Activated CD8-positive, alpha-beta memory T cell treated with anti-CD3 and anti-CD28 coated beads, Interleukin-2, amount 10 ng/mL, durations not matched to agents 7 days and 5 days (primary cell): ENCODE measurements at places on chromosomes 1 and 21. TPM values are rescaled to one million over a fixed set of nuclear protein-coding genes. Genes with fewer than 3 reads are reported as not detected.

DNA sequence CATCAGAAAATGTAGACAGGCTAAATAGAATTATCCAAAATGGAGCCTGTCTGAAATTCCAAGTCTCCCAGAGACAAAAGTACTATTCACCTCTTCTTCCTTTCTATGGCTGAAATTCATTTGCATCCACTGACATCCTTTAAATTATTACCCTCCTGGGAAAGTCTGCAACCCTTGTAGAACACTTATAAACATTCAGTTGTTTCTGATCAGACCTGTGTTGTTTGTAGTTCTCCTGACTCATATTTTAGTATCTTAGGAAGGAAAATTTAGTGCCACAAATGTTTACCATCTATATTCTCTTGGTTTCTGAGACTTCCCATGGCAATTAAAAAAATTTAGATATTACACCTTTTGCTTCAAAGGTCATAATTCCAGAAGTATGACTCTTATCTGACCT lies 69.6 kb upstream of the C1orf105 start:
- peaks cover 21% of the 10 kb centered on the region for H3K4me1 ChIP-seq
- no peak overlapping the region for H3K27ac ChIP-seq
- peaks cover 25% of the 10 kb centered on the region for H3K36me3 ChIP-seq

DNA sequence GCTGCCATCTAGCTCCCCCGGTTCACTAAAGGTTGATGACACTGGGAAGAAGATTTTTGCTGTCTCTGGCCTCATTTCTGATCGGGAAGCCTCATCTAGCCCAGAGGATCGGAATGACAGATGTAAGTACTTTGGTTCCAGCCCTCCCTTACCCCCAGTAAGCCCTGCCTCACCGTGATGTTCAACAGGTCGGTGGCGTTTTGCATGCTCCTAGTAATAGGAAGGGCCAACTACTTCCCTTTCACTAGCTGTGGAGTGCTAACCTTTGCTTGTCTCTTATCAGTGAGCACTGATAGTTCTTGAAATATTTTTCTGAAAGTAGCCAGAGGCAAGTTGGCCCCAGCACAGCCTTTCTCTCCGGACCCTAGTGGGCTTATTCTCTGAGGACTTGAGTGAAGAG lies 7.5 kb downstream of the RNF220 start:
- no peak overlapping the region for H3K27ac ChIP-seq
- peaks cover 14% of the 10 kb centered on the region for H3K4me1 ChIP-seq
- H3K36me3 ChIP-seq, result no peaks in the 10 kb centered on the region
- no peak overlapping the region for H3K4me3 ChIP-seq
- H3K27me3 ChIP-seq, result peaks cover 21% of the 10 kb centered on the region
- DNase-seq, result no peak

- no peak for DNase-seq
- no peak overlapping the region for H3K4me3 ChIP-seq
- no peaks in the 10 kb centered on the region for H3K27me3 ChIP-seq
- no peaks in the 10 kb centered on the region for H3K36me3 ChIP-seq
- no peak overlapping the region for H3K27ac ChIP-seq
Observed at GRCh38 chr1:234561319-234561718, 48.7 kb downstream of the IRF2BP2 start.

DNA sequence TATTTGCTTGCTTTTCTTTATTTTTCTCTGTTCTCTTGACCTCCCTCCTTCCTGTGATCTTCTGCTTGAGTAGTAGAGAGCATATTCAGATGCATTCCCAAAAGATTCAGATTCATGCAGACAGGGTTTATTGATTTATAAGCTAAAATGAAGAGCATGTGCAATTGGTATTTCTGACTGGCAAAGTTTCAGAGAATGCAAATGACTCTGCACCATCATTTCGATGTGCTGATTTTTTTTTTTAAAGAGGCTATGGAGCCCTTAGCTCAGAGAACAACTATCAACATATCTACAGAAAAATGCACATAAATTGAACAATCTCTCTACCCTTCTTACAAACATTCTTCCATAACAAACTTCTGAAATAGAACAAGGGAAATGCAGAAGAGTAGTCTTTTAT lies 312.0 kb downstream of the VAV3 start:
- H3K36me3 ChIP-seq, result no peaks in the 10 kb centered on the region
- no peak overlapping the region for H3K27ac ChIP-seq
- H3K4me1 ChIP-seq, result no peaks in the 10 kb centered on the region
- no peak for DNase-seq

DNA sequence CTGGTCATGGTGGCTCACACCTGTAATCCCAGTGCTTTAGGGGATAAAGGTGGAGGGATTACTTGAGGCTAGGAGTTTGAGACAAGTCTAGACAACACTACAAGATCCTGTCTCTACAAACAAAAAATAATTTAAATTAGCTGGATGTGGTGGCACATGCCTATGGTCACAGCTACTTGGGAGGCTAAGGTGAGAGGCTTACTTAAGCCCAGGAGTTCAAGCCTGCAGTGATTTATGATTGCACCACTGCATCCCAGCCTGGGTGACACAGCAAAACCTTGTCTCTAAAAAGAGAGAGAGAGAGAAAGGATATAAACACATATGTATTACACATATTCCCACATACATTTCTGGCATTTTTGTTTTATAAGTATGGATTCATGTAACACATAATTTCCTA lies 325.2 kb downstream of the DUSP10 start:
- DNase-seq, result no peak
- H3K27ac ChIP-seq, result no peak overlapping the region
- no peaks in the 10 kb centered on the region for H3K4me1 ChIP-seq
- H3K4me3 ChIP-seq, result no peak overlapping the region

DNA sequence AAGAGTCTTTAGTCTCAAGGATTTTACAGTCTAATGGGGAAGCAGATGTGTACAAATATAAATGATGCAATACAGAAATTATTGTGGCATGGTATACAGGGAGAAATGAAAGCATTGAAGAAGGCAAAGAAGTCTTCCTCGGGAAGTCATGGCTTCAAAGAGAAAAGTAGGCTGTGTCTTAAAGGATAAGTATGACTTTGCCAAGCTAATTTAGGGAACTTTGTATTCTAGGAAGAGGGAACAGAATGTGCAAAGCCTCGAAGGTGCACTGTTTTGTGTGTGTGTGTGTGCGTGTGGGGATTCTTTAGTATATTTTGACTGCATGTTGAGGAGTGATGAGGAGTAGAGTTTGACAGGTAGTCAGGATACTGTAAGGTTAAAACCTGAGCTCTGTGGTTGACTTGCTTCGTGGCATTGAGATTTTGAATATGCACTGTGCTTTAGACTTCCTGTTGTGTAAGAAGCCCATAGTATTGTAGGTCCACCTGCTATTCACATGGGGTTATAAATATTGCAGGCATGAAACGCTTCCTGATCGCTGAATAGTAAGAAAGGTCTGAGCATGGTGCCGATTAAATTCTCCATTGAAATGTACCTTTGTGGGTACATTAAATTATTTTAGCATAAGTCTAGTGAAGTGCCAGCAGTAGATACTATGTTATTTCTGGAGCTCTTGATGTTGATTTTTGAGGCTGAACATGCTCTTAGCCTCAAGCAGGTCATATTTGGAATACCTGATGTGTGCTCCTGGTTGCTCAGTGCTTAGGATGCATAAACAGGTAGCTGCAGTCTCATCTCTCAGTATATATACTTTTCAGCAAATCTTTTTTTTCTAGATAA lies 8.0 kb downstream of the SMAP2 start:
- H3K4me3 ChIP-seq, result peak overlapping the region; percentile 70
- peaks cover 42% of the 10 kb centered on the region for H3K36me3 ChIP-seq
- peaks cover 91% of the 10 kb centered on the region for H3K4me1 ChIP-seq
- H3K27ac ChIP-seq, result peak overlapping the region; percentile 98
- no peaks in the 10 kb centered on the region for H3K27me3 ChIP-seq

GRCh38 chr1:91835087-91835521 lies 50.8 kb downstream of the TGFBR3 start:
- no peak overlapping the region for H3K4me3 ChIP-seq
- H3K4me1 ChIP-seq, result peaks cover 11% of the 10 kb centered on the region
- no peak overlapping the region for H3K27ac ChIP-seq
- no peak for DNase-seq
- no peaks in the 10 kb centered on the region for H3K27me3 ChIP-seq
- no peaks in the 10 kb centered on the region for H3K36me3 ChIP-seq

Gene RNF186
- not detected for total RNA-seq

GRCh38 chr1:67135354-67135753 lies 584 bp upstream of the C1orf141 start:
- H3K4me1 ChIP-seq, result peaks cover 6% of the 10 kb centered on the region
- no peak for DNase-seq
- H3K27me3 ChIP-seq, result peaks cover 15% of the 10 kb centered on the region
- no peak overlapping the region for H3K27ac ChIP-seq

- H3K27ac ChIP-seq, result no peak overlapping the region
- H3K4me3 ChIP-seq, result no peak overlapping the region
- H3K4me1 ChIP-seq, result no peaks in the 10 kb centered on the region
- H3K27me3 ChIP-seq, result peaks cover 8% of the 10 kb centered on the region
- H3K36me3 ChIP-seq, result no peaks in the 10 kb centered on the region
- no peak for DNase-seq
Observed at GRCh38 chr1:203052601-203053000, 26.3 kb downstream of the PPFIA4 start.

DNA sequence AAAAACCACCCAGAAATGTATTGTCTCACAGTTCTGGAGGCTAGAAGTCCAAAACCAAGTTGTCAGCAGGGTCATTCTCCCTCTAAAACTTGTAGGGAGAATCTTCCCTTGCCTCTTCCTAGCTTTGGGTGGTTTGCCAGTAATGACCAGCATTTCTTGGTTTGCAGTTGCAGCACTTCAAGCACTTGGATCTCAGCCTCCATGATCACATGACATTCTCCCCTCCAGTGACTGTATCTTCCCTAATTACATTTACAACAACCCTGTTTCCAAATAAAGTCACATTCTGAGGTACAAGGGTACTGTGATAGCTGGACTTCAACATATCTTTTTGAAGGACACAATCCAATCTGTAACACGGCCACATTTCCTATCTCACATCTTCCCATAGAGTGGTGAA lies 37.2 kb downstream of the EVI5 start:
- H3K36me3 ChIP-seq, result no peaks in the 10 kb centered on the region
- no peak overlapping the region for H3K4me3 ChIP-seq
- peaks cover 12% of the 10 kb centered on the region for H3K27me3 ChIP-seq
- no peak for DNase-seq
- no peak overlapping the region for H3K27ac ChIP-seq

Gene PTGS2
- 2.2 TPM for total RNA-seq

Gene LRRC38
- not detected for total RNA-seq

Gene FOXO6
- total RNA-seq, result not detected

Gene SPOCD1
- total RNA-seq, result not detected

Gene DCDC2B
- total RNA-seq, result 0.16 TPM

- H3K4me3 ChIP-seq, result no peak overlapping the region
- peaks cover 2% of the 10 kb centered on the region for H3K4me1 ChIP-seq
- H3K27me3 ChIP-seq, result no peaks in the 10 kb centered on the region
- no peak for DNase-seq
- no peak overlapping the region for H3K27ac ChIP-seq
Observed at GRCh38 chr1:93566227-93566626, 115.4 kb downstream of the BCAR3 start.

Gene B4GALT2
- total RNA-seq, result 20.1 TPM

Gene INKA2
- total RNA-seq, result 1.7 TPM

Gene CHI3L1
- not detected for total RNA-seq
